GM20000 (cell line): ENCODE measurements at places on chromosomes 7 and 10.

DNA sequence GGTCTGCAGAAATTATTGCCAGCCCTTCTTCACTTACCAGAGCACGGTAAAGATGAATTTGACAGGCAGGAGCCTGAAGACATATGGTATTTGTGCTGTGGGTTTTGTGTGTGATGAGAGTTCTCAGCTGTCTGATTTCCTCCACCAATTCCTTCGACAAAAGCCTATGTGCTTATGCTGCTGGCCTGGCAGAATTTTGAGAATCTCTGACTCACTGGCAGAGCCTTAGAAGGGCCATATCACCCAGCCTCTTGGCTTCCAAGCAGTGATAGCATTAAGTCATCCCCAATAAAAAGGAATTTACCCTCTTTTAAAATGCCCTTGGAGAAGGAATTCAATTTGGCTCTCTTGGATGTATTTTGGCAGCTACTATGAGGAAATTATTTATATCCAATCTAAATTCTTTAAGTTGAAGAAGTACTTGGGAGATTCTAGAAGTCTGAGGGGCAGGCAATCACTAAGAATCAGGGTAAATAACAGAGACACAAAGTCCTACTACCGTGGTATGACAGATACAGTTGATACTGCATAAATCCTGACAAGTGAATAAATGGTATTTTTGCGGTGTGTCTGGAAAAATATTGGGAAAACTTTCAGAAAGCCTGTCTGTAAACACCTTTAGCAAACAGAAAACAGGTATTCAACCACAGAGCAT is 68.6 kb upstream of the EFCAB10 start:
- DNase-seq, result no peak

- no peak for DNase-seq
Measured at GRCh38 chr10:74988054-74988775, 123.2 kb upstream of the SAMD8 start.

DNA sequence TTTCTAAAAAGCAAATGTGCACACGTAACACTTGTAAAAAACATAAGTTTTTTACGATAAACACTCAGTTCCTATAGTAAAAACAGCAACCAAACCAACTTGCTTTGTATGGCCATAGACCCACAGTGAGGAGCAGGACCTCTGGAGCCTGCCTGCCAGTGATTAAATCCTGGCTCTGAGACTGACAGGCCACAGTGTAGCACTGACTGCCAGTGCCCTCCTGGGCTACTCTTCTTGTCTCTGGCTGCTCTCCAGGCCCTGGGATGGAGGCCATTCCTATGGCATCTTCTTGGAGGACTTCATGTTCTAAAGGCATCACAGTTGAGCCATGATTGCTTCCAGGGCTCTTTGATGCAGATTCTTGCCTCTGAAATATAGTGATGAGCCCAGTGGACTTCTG is 22.7 kb upstream of the TMEM254 start:
- DNase-seq, result no peak

- DNase-seq, result no peak
Measured at GRCh38 chr10:45380903-45381620, 7.0 kb downstream of the ALOX5 start.

DNA sequence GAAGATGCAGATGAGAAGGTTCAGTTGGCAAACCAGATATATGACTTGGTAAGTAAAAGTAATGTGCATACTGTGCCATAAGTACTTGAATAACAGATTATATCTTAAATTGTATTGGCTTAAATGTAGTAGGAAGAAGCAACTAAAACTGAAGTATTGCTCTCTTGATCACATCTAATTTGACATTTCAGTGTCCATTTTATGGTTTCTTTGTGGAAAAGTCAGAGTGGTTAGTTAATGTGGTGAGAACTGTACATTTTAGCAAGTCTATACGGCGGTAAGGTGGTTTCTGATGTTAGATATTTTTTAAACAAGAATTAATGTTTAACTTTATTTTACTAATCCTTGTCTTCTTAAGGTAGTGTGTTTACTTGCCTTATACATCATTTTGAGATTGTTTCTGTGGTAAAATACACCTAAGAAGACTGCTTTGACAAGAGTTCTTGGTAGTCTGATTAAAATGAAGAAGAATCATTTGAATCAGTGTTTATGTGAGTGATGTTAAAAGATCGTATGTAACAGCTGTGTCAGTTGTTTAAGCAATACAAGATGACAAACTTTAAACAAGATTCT is 5.1 kb downstream of the ING3 start:
- DNase-seq, result no peak

DNA sequence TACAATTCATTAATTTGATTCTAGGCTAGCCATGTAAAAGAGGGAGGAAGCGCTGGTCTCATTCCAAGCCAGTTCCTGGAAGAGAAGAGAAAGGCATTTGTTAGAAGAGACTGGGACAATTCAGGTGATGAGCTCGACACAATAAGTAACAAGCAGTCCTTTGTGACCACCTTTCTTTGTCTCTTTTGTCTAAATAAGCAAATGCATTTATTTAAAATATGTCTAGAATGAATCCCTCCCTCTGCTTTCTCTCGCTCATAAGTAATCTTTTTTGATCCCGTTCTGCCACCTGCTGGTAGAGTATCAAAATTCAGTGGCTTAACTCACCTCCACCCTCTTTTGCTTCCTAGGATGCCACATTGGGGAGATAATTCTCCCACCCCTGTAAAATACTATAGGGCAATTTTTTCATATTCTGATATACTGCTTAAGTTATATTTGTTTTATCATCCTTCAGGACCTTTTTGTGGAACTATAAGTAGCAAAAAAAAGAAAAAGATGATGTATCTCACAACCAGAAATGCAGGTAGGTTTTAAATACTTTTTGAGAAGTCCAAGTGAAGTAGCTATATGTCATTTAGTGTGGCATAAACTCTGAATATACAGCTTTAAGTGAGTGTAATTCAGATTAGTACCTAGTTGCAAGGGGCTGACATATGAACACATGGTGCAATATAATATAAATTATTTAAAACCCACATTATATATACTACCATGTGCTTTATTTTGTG is 91.5 kb downstream of the GSDME start:
- DNase-seq, result peak; percentile 34

- DNase-seq, result no peak
Measured at GRCh38 chr10:98337484-98337883, 69.5 kb upstream of the LOXL4 start.

GRCh38 chr7:1523208-1523607 is 7.3 kb upstream of the MAFK start:
- no peak for DNase-seq

GRCh38 chr7:117085275-117085674 is 132.0 kb downstream of the ST7 start:
- DNase-seq, result no peak

DNA sequence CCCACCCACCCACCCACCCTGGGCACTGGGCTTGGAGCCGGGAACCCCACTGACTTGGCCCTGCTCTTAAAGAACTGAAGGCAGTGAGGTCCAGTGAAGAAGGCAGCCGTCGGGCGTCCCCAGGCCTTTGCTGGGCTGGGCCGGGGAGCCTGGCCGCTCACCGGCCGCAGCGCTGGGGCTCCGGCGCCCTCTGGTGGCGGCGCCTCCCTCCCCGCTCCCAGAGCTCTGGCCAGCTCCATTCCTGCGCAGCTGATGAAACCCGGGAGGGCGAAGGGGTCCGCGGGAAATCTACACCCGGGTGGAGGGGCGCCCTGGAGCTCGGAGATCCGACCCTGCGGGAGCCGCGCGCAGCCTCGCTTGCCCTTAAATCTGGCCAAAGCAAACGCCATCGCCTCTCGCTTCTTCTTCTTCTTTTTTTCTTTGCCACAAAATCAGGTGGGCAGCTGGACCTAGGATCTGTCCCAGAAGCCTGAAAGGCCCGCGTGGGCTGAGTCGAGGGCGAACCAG is 1.7 kb upstream of the CXCL12 start:
- peak; percentile 90 for DNase-seq

DNA sequence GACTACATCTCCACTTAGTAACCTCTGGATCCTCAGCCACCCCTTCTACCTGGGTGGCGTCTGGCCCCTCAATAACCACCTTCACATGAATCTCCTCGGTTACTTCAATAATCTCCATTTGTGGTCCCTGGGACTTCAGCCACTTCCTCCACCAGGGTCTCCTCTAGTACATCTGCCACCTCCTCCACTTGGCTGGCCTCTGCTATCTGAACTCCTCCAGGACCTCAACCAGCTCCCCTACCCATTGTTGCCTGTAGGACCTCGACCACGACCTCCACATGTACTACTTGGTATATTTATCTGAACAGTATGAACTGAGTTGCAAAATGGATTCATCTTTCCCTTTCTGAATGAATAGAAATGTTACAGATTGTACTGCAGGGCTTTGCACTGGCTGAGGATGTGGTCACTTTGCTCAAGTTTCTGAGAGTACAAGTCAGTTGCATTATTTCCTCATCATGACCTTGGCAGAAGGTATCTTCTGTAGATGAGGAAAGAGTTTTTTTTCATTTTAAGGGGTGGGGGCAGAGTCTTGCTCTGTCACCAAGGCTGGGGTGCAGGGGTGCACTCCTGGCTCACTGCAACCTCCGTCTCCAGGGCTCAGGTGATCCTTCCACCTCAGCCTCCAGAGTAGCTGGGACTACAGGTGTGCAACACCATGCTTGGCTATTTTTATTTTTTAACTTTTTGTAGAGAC is 36.0 kb downstream of the MAT1A start:
- DNase-seq, result peak; percentile 40

DNA sequence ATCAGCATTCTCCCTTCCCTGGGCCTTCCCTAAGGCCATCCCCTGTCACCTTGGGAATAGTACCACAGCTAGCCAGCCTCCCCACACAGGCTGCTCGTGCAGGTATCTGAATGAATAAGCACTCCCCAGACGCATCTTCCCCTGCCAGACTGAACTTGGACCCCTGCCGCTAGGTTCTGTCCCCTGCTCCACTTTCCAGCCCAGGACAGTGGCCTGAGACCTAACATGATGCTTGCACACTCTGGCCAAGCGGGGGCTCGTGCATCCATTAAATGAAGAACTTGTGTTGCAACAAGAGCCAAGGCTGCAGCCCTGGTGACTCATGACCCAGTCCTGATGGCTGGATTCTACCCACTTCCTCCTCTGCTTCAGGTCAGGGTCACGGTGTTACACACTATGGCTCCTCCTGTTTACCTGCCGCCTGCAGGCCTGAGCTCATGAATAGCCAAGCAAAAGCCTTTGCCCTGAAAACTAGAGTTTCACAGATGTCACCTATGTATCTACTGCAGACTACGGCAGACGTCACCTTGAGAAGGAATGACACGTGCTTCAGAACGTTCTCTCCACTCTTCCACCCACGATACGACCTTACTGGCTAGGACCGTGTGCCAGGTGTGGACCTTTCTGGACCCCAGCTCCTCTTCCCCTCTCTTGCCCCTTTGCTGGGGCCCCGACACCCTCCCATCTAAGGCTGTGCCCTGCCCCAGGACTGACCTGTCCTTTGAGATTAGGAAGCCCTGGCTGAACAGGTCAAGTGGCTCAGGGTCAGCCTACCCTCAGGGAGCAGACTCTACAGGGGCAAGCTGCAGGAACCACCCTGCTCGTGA is 6.5 kb downstream of the ASB13 start:
- peak; percentile 66 for DNase-seq
